NCI-H1694 (cell line): ENCODE measurements at places on chromosomes 5 and 9.

- no peak for DNase-seq
These were observed 577.5 kb upstream of the WWC1 start for GRCh38 chr5:167713896-167714295.

GRCh38 chr9:107046692-107047091, 183.7 kb downstream of the ZNF462 start:
- no peak for DNase-seq

DNA sequence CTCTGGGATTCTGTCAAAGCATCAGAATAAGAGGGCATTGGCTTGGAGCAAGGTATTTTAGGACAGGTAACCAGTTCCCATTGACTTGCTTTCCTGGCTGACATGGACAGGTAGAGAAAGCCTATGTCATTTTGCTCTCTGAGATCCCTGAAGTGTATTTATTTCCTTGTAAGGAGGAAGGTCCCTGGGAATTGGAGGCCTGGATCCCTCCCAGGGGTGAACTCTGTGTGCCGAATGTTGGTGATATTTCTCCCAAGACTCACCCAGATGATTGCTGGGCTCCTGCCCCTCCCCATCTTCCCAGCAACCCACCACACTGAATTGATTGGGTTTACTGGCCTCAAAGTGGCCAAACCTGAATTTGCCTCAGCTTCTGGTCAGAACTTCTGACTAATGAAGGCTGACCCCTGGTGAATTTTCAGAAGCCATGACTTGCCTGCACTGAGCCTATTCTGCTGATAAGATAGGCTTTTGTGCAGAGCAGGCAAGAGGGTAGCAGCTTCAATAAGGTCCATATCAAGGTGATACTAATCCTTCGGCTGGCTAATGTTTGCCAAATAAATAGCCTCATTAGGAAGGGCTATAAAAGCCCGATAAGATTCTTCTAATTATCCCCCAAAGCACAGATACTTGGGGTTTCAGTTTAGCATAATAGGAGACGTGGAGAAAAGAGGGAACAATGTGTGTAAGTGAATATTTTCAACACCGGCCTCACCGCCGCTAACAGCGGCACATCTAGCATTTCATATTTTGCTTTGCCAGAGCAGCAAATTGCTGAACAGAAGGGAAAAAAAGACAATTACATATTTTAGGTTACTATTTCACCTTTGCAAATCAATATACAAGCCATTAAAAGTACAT, 152.9 kb upstream of the PITX1 start:
- DNase-seq = no peak

- DNase-seq = no peak
These were observed 26.6 kb downstream of the PTPDC1 start for GRCh38 chr9:94110821-94111252.

GRCh38 chr5:36658038-36658756, 51.8 kb downstream of the SLC1A3 start:
- no peak for DNase-seq

- no peak for DNase-seq
These were observed 33.8 kb upstream of the FYB1 start for GRCh38 chr5:39253196-39253595.

DNA sequence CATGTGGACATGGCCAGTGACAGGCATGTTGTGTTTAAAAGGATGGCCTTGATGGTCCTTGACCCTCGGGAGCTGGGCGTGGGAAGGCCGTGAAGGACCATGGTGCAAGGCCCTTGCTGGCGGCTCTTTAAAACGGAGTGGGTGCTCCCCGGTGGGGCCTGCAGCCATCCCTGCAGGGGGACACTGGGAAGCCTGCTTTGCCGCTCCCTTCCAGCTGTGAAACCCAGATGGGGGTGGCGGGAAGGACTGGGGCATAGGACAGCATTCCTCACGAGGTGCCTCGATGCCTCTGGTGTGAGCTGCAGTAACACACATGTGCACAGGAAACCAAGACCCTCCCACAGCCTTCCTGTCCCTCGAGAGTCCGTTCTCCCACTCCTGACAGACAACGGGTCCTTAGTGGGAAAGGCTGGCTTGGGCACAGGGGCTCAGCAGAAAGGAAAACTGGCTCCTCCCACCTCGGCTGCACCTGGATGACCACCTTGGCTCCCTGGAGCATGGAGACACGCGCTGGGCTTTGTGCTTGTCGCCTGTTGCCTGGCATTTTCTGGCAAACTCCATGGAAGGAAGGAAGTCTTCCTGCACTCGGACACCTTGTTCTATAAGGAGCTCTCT, 30.3 kb upstream of the IRX4 start:
- DNase-seq = no peak

DNA sequence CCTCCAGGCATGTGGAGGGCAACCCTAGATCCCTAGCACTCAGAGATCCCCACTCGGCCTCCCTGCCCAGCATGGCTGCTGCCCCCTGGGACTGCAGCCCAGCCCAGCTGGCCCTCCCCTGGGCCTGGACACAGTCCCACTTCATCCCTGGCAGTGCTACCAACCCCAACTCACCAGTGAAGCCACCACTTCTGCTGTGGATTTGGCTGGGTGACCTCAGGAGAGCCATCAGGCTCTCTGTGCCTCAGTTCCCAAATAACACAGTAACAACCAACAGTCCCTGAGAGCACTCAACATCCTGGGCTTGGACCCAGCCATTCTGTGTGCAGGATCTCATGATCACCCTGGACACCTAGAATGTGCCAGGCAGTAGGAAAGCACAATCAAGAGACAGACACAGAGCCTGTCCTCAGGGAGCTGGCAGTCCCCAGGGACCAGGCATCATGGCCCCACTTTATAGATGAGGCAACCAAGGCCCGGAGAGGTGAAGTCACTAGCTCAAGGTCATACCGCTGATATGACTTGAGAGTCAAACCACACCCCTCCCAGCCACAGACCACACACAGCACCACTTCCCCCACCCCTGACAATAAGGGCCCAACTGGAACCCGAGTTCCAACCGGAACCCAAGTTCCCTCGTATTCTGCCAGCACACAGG, 4.7 kb upstream of the PSMB7 start:
- DNase-seq = no peak

- DNase-seq = no peak
These were observed 98.4 kb downstream of the SCAMP1 start for GRCh38 chr5:78458843-78459242.

- peak; percentile 72 for DNase-seq
These were observed 95.1 kb downstream of the ARL15 start for GRCh38 chr5:54215233-54215736.

- no peak for DNase-seq
These were observed 182.7 kb downstream of the TAF11L14 start for GRCh38 chr5:17816944-17817343.

DNA sequence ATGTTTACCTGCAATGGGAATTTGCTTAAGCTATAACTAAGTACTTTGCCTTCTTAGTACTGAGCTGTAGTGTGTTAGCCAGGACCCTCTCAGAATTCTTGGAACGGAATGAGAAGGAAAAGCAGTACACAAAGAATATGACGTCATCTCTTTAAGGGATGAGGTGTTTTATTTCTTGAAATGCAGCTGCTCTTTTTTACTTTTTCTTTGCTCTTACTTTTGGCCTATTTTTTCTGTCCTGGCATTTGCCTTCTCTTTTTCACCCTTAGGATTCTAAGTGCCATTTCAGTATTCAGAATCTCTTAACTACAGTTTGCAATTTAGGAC, 10.1 kb downstream of the KIF2A start:
- no peak for DNase-seq

DNA sequence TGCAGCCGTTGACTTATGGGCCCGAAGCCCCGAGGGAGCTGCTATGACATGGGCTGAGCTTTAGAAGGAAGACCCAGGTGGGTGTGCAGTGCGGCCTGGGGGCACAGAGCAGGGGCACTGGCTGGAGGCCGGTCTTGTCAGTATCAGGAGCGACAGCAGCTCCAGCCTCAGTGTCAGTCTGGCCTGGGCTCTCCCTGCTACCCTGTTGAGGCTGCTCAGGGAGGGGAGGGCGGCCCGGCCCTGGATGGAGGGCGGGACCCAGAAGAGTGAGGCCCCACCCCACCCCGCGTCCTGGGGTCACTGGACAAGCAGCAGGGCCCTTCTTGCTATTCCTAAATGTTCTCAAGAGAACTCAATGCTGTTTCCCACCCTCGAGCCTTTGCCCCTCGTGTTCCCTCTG, 18.0 kb downstream of the GFI1B start:
- no peak for DNase-seq

DNA sequence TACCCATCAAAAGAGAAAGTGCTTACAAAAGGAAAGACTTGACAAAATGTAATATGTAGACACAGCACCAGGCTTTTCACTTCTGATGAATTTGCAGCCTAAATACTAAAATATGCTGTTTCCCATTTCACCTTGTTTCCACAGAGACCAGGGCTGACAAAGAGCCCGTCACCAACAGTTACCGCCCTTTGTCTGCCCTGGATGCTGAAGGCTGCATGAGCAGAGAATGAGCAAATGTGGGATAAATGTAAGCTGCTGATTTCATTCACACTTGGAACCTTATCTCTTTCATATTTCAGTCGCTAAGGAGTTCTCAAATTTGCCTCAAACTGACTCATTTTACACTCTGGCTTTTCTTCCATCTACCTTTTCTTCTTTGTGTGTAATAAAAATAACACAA, 213.9 kb downstream of the TMEM167A start:
- DNase-seq = no peak

DNA sequence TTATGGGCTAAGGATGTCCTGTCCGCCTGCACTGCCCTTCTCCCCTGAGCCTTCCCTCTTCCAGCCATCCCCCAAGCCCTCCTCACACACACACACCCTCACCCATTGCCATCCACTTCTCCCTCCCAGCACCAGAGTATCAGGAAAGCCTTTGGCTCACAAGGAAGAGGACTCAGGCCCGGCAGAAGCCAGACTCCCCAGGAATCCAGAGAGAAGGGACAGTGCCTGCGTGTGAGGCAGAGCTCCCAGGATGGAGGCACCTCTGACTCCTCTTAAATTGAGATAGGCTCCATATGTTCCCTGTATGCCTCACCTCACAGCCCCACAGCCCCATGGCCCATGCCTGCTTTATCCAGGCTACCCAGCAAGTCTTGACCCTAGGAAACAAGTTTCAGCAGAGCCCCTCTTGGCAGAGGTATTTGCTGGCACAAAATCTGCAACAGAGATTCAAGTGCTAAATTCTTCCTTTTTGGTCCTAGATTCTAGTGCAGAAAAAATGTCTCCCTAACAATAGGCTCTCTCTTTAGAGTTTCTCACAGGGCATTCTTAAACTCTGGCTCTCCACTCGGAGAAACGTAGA, 761 bp downstream of the IL17B start:
- no peak for DNase-seq

- DNase-seq = no peak
These were observed 126.7 kb upstream of the SHB start for GRCh38 chr9:38195737-38196161.

- no peak for DNase-seq
These were observed 211.6 kb upstream of the PANK3 start for GRCh38 chr5:168790671-168791250.

- DNase-seq = no peak
These were observed 1035.2 kb upstream of the ARRDC3 start for GRCh38 chr5:92418341-92418740.

DNA sequence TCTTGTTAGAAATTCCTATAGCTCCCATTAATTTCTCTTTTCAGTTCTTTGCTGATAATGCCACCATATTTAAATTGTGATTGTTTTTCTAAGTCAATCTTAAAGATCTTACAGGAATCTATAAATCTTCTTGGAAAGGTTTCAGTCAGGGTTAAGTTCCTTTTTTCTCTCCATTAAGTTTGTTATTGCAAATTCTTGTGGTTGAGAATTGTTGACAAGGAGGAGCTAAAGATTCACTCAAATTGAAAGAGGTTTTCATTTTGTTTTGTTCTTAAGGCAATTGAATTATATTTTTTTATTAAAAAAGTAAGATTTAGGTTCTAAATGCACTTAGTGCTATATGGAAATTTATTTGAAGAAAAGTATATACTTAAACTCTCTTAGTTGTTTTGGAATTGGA, 213.4 kb downstream of the PRR16 start:
- no peak for DNase-seq

- DNase-seq = no peak
These were observed 216.2 kb downstream of the PTPRD start for GRCh38 chr9:10396615-10397014.

DNA sequence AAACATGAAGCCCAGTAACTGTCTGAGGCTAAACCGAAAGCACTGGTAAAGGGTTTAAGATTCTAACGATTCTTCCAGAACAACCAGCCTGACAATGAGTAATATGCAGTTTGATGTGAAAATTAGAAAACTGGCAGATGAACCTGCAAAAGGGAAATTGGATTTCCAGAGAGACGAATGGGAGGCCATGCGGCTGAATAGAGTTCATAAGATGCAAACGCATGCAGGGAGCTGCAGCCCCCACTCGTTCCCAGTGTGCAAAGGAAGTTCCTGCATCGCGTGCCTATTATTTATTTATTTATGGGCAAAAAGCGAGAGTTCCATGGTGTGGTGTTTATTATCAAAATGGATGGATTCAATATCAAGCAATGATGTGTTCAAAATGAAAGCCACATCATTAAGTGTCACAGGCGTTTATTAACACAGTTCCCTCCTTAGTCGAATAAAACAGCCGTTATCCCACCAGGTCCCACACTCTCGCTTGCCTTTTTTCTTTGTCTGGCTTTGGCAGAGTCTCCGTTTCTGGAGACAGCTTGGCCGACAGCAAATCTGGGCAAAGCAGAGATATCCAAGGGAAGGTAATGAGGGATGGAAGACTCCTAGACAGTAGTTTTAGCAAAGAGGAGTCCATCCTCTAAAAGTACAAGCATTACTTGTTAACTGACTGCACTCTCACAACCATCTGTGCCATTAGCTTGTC, 451.4 kb downstream of the KDM4C start:
- no peak for DNase-seq

DNA sequence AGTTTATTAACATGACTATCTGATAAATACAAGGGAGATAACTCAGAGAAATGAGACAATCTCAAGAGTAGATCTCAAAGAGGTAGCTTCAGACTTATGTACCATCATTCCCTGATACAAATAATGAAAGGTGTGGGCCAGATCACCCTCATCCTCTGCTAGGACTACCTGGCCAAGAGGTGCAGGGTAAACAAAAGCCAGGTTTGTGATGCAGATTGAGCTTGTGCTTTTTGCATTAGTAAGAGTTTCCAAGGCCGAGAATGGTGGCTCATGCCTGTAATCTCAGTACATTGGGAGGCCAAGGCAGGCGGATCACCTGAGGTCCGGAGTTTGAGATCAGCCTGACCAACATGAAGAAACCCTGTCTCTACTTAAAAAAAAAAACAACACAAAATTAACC, 8.9 kb upstream of the SPIN1 start:
- DNase-seq = no peak

GRCh38 chr5:135747824-135748223, 86.6 kb upstream of the SLC25A48 start:
- DNase-seq = no peak
